ENCODE measurements at places on chromosomes 3 and 15. TPM values are rescaled to one million over a fixed set of nuclear protein-coding genes. Genes with fewer than 3 reads are reported as not detected.

The DLG1 gene
- total RNA-seq = 49.6 TPM

The CYP1A2 gene
- total RNA-seq = not detected

The GPR62 gene
- not detected for total RNA-seq

The SIAH2 gene
- 22.5 TPM for total RNA-seq

The SLC27A2 gene
- total RNA-seq = not detected
